Activated T-cell treated with anti-CD3 and anti-CD28 coated beads, Interleukin-2, amount 50 U/mL, for 1 hour (primary cell): ENCODE measurements at places on chromosomes 16 and 17.

GRCh38 chr16:79317026-79317425, 283.5 kb downstream of the MAF start:
- DNase-seq, result no peak

GRCh38 chr17:5488752-5489151, 2.4 kb downstream of the MIS12 start:
- no peak for DNase-seq

GRCh38 chr16:86732621-86733295, 154.4 kb downstream of the FOXL1 start:
- no peak for DNase-seq

DNA sequence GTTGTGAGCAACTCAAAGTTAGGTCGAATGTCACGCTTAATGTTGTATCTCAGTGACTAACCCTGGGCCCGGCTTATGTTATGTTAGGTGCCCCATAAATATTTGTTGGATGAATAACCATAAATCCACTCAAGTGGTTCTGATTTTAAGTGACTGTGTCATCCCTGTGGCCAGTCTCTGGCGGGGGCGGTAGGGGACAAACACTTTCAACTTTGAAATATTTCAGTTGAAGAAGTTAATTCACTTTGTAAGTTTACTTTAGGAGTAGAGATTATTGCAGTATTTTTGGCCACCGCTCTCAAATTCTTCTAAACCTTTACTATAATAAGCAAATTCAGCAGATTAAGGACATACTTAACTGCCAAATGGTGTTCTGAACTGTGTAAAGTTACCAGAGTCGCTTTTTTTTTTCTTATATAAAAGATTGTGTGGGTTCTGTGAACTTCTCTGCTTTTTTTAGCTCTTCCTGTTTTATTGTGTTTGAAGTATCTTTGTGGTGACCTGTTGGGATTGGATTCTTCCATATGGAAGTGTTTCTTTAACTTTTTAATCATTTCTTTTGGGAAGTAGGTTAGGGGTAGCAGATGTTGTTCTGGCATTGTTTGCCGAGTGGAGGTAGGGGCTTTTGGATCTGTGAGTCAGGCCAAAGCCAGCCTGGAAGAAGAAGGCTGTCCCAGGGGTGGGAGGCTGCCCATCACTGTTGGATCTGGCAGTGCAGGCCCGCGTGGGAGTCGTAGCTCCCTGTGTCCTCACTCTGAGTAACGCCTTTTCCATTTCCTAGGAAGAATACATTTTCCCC, 61.4 kb upstream of the TBX2 start:
- no peak for DNase-seq

DNA sequence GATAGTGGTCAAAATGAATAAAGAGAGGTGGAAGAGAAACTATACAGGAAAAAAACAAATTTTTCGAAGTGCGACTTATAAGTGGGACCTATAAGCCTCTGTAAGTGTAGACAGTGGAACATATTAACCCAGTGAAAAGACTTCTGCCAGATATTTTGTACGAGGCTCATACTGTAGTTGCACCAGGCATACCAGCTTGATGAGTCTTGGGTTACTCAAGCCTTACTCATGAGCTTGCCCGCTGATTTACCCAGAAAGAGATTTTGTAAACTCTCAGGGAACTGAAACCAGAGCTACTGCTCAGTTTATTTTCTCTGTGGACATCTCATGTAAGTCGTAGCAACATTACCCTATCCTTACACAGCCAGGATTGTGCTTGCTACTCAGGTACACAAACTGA, 708.0 kb upstream of the SOX9 start:
- no peak for DNase-seq

- DNase-seq, result no peak
Measured at GRCh38 chr16:21150375-21151001, at the start of gene DNAH3. DNAH3 (minus strand) TSS chr16:21150846; CDS start chr16:21150319, 527 bp downstream.

DNA sequence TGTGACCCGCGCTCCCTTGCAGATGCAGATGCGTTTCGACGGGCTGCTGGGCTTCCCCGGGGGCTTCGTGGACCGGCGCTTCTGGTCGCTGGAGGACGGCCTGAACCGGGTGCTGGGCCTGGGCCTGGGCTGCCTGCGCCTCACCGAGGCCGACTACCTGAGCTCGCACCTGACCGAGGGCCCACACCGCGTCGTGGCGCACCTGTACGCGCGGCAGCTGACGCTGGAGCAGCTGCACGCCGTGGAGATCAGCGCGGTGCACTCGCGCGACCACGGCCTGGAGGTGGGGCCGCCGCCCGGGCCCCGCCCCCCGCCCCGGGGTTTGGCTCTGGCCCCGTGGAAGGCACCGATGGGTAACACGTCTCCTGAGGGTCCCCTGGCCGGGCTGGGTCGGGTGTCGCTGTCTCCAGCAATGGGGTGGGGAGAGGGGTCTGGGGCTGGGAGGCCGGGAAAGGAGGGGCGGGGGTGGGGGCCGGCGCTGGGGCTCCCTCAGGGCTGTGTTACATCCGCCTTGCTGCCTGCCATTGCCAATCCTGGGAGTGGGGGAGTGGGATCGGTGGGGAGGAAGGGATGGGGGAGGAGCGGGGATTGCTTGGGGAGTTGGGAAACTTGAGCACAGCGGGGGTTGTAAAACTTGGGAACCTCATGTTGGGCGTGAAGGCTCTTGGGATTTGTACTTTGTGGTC, 737 bp downstream of the NUDT16L1 start:
- peak; percentile 67 for DNase-seq

DNA sequence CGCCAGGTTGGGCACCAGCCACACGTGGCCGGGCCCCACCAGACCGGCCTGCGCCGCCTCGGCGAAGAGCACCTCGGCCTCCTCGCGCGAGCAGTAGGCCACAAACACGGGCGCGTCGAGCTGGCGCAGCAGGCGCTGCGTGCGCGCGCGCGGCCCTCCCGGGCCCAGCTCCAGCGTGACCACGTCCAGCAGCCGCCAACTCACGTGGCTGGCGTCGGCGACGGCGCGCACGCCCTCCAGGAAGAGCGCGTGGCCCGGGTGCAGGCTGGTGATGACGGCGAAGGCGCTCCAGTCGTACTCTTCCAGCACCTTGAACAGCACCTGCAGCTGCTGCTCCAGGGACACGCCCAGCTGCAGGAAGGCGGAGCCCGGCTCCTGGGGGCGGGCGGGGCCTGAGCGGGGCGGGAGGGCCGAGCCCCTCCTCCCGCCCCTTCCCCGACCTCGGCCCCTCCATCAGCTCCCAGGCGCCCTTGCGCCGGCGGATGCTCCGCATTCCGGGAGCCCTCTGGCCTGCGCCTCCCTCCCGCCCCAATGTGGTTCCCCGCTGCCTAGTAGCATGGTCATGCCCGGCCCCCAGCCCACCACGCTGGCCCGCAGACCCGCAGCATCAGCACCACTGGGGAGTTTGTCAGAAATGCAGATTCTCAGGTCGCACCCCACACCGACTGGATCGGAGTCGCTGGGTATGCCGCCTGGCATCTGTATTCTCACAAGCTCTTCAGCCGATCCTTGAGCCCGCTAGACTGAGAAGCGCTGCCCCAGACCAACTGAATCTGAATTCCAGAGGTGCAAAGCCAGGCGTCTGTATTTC, 7.2 kb downstream of the GRIN2C start:
- DNase-seq, result peak; percentile 67

DNA sequence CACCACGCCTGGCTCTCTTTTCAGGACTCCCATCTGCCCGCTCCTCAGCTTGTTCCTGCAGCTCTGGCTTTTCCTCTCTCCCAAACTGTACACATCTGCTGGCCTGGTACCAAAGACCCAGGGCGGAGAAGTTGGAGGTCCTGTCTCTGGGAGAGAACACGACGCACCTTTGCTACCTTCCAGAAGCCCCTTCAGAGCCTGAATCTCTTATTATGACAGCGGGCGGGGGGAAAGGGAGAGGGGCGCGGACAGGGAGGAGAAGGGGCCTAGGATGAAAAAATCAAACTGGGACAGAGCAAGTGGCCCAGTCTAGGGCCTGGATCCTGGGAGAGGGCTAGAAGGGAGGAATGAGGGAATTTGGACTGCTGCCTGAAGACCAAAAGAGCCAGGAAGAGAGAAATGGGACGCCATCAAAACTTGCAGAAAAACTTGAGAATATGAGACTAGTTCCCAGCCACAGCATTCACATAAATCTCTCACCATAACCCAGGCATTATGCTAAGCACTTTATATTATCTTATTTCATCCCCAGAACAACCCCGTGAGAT, 2.5 kb upstream of the PER1 start:
- DNase-seq, result no peak

- DNase-seq, result no peak
Measured at GRCh38 chr17:31096106-31096436, 1.3 kb downstream of the NF1 start.

- DNase-seq, result peak; percentile 35
Measured at GRCh38 chr16:80656711-80657150, 115.9 kb downstream of the DYNLRB2 start.

GRCh38 chr17:79685121-79685520, 45.6 kb upstream of the ENPP7 start:
- no peak for DNase-seq

- no peak for DNase-seq
Measured at GRCh38 chr17:61565213-61565612, 25.8 kb downstream of the NACA2 start.

DNA sequence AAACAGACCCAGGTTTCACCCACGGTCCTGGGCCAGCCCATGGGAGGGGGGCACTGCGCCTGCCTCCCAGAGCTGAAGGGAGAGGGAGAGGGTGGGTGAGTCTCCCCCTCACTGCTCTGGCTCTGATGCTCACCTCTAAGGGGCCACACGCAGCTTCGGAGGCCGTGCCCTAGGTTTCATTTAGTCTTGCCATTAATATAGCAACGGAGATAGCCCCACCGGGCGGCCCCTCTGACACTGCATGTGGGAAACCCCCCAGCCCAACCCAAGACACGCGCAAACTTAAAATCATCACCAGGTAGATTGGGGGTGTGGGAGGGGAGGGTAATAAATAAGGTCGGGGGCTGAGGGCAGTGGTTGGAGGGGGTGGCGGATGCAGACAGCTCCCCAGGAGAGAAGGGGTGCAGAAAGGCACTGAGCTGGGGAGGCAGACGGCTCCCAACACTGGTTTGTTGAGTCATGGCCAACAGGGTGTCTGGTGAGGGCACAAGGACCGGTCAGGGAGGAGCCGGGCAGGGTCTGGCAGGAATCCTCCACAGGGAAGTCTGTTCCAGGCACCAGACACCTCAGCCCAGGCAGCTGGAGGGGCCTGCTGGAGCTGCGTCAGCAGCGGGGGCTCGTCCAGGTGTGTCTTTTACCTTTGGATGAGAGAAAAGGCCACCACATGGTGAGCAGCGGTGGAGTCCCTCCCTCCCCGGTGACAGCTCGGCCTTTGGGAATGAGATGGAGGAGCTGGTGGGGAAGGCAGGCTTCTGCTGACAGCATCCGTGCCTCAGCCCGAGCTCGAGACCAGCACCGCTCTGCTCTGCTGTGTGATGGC, 32.0 kb upstream of the DOC2B start:
- DNase-seq, result no peak

GRCh38 chr16:60792437-60792836, 1243.8 kb downstream of the CDH8 start:
- no peak for DNase-seq

DNA sequence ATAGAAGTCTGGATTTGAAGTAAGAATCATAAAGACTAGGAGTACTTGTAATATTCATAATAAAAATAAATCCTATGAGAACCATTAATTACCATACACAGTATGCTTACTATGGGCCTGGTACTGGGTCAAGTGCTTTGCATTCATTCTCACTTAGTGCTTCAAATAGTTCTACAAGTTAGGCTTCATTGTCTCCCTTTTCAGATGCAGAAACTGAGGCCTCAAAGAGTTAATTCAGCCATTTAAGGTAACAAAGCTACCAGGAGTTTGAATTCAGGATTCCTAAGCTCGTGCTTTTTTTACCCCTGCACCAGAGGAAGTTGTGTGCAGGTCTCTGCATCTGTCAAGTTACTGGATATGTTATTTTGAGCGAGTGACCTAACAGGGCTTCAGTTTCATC, 1098.4 kb upstream of the EEF2KMT start:
- DNase-seq, result no peak

DNA sequence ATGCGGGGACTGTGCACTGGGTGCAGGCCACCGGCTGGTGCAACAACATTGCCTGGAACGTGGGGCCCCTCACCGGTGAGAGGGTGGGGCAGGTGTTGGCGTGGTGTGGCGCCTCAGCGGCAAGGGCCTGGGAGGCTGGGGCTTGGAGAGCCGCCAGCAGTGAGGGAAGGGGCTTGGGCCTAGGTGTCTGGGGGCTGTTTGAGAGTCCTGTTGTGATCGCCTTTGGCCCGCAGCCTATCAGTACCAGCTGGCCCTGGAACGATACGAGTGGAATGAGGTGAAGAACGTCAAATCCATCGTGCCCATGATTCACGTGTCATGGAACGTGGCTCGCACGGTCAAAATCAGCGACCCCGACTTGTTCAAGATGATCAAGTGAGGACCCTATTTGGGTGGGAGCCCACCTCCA, 2.6 kb upstream of the TMEM88 start:
- no peak for DNase-seq

DNA sequence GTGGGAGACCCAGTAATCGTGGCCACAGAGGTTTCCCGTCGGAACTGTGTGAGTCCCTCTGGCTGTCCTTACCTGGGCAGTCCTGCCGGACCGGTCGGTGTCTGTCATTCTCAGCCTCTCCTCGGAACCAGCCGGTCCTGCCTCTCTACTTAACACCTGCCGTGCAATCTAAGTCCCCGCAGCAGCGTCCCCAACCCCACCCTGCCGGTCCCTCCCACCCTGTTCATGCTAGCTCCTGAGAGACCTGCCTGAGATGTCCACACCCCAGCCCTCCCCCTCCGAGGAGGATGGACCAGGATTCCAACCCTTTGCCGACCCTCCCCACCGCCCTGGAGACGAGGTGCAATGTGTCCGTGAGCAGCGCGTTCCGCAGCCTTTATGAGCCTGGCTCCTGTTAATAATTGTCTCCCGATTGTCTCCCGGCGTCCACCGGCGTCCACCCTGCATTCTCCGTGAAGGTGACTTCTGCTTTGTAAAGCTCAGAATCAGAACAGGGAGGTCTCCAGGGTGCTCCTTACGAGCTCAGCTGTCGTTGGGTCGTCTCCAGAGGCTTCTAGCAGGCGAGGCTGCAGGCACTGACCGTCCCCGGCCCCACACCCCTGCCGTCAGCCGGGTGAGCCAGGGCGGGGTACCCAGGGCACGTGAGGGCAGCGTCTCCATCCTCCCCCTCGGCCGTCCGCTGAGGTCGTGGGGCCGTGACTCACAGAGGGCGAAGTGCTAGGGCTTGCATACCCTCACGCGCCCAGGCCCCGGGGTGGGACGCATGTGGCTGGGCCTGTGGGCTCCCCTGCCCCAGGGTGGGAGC, 10.1 kb downstream of the METRNL start:
- DNase-seq, result no peak

GRCh38 chr16:85755929-85756768, 5.3 kb upstream of the C16orf74 start:
- no peak for DNase-seq
